Hematopoietic multipotent progenitor cell treated with erythropoietin and hydrocortisone succinate and interleukin-3 and kit ligand, for 6 days (in vitro differentiated cells): ENCODE measurements at places on chromosomes 4 and X.

DNA sequence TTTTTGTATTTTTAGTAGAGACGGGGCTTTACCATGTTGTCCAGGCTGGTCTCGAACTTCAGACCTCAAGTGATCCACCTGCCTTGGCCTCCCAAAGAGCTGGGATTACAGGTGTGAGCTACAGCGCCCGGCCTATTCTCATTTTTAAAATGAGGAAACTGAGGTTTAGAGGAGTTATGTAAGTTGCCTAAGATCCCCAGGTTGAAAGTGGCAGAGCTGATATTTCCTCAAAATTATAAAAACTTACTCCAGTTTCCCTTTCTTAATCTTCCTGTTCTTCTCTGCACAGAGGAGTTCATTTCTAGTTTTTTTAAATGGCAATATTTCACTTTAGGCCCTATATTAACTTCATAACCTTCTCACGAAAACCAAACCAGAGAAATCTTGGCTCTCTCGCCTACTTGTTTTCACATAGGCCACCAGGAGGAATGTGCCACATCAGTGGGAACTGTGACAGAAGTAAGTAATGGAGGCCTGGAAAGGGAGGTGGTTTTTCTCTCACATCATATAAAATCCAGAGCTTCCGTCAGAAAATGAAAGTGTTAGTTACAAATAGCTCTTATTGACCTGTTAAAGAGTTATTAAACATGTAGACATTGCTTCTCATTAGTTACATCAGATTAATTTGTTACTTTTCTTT is 16.1 kb upstream of the RS1 start:
- no peak for DNase-seq

DNA sequence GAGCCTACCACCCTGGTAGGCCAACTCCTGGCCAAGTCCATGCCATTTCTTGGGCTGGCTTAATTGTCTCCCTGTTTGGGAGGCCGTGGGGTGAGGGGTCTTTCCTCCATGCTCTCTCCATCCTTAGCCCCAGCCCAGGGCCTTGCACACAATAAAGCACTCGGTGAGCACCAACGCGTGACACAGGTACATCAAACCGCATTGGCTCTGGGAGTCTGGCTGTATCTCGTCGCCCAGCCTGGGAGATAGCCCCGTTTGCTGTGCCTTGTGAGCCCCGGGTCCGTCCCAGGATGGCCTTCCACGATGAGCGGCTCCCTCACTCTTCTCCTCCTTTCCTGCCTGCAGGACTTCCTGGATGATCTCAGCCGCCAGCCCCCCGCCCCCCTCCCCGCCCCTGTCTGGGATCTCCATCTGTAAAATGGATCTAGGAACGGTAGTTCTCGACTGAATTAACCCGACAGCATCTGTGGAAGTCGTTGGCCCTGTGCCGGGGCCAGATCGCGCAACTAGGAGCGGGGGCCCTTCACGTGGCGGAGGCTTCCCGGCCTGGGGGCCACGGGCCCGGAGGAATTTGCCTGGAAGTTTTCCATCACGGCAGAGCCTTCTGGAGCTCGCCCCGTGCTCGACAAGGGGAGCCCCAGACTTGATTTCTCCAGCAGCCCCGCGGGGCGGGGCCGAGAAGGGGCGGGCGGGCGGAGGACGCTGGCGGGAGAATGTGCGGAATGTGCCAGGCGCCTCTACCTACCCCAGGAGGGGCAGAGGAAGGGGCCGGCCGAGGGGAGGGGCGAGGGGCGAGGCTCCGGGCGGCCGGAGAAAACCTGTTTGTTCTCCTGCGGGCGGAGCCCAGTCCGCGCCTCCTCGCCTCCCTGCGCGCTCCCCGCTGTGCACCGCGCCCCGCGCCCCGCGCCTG is at the start of gene ZNF185:
ZNF185 (plus strand) TSS at position 846 of the 910 bp plus-strand sequence. CDS start 16,423 bp downstream, outside the sequence.
- DNase-seq = peak; percentile 10

- no peak for DNase-seq
Measured at GRCh38 chr4:3878678-3879077, 112.5 kb downstream of the ADRA2C start.

GRCh38 chr4:159273141-159273438 is 170.2 kb downstream of the RAPGEF2 start:
- peak; percentile 38 for DNase-seq

DNA sequence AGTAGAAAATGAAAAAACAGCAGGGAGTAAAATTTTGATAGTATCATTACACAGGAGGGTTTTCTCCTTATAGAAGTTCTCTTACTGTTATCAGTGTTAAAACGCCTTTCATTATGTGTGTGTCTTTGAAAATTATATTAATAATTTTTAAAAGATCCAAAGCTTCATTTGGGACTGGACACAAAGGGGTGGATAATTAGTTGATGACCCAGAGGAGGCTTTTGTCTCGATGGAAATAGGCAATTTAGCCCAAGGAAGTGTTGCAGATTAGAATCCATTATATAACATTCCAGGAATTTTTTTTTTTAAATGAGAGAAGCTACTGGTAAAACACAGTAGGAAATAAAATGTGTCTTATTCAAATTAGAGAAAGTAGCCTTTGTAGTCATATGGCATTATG is 1339.3 kb downstream of the FSTL5 start:
- no peak for DNase-seq

DNA sequence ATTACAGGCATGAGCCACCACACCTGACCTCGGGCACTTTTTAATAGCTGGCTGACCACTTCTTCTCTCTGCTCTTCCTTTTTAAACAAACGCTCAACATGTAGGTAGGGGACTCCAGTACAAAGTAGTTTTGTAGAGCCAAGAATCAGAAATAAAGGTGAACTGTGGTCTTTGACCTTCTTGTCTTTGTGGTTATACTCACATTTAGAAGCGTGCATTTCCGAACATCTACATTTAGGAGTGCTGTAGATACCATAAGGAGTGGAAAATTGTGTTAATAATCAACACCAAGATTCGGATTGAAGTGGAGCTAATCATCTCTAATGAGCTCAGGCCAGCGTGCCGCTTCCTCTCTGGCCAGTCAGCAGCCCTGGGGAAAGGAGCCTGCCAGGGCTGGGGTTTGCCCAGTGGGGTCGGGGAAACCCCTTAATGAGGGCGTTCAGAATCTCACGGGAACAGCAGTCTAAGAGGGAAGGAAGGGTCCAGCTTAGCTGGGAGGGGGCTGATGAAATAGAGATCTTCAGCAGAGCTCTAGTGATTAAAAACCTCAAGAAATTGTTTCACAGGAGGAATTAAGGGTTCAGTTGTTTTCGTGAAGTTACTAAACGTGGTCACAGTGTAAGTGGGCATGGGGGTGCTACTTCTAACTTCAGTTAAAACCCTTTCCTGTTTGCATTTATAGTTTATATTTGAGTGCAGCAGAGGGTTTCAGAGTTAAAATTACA is 81.2 kb downstream of the GAB1 start:
- DNase-seq = no peak

DNA sequence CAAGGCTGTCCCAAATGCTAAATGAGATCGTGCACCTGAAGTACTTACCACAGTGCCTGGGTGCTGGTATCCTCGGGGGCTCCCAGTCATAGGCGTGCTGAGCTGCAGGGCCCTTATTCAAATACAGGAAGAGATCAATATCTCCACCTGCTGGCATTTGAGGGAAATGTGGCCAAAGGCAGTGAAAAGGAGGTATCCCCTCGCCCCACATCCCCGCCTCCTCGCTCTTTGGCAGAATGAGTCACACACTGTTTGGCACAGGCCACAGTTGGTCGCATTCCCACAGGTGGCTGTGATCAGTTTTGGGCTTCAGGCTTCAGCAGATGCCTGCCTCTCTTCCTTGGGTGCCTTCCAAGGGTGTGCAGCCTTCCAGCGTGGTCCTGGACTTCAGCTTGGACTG is 28.4 kb downstream of the ZNF185 start:
- peak; percentile 73 for DNase-seq

DNA sequence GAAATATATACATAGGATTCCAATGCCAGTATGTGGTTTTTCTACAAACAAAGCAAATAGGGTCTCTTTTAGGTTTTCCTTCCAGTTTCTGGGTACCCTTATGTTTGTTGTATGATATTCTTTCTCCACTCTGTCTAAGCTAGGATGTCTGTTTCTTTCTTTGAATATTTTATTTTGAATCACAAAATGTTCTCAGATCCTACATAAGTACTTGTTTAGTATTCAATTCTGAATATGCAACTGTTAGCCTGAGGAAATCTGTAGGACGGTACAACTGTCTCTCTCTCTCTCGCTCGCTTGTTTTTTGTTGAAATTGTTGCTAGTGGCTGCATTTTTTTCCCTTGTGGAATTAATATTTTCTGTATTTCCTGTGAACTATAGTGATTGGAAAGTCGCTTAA is 163.2 kb downstream of the CCSER1 start:
- no peak for DNase-seq

- no peak for DNase-seq
Measured at GRCh38 chr4:35105486-35105885, 1138.8 kb downstream of the ARAP2 start.

DNA sequence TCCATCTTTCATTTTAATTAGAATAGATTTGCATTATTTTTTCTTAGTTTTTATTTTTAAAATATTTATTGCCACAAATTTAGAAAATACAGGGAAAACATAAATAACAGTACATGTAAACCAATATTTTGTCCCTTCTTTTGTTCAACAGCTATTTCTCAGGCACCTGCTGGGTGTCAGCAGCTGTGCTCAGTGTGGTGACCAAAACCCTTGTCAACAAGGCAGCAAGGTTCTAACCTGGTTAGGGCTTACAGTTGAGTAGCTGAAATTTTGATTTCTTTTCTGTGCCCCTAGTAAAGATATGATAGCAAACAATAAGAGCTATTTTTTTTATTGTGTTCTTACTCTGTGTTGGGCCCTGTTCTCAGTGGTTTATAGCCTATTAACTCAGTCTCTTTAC is 128.1 kb downstream of the PTTG2 start:
- DNase-seq = no peak

DNA sequence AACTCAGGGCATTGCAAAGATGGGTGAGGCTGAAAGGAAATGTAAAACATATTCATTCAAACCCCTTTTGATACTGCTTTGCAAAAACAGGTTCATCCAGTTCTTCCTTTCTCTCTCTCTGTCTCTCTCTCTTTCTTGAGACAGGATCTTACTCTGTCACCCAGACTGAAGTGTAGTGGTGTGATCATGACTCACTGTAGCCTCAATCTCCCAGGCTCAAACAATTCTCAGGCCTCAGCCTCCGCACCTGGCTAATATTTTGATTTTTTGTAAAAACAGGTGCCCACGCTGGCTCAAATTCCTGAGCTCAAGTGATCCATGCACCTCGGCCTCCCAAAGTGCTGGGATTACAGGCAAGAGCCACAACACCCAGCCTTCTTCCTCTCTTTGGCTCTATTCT is 15.6 kb upstream of the DCHS2 start:
- no peak for DNase-seq
